NCI-H446 treated with DMSO at 0.1 percent for 48 hours (cell line): ENCODE measurements at places on chromosomes 16 and 17.

- no peak for DNase-seq
These were observed 5.1 kb downstream of the PHAF1 start for GRCh38 chr16:67114793-67115192.

GRCh38 chr17:57379895-57380434 lies 123.6 kb downstream of the MSI2 start:
- DNase-seq: no peak

DNA sequence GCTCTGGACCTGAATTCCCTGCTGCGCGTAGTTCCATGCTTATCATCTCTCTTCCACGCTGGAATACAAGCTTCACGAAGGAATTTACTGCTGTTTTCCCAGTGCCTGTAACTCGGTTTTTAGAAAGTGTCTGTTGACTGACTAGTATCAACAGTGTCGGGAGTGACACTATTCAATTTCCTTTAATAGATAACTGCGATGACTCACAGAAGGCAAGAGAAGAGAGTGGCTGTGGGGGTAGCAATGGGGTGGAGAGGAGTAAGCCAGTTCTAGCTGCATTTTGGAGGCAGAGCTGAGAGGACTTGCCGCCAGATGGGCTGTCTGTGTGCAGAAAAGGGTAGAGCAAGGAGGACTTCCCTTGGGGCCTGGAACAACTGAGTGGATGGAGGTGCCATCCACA lies 25.2 kb downstream of the B4GALNT2 start:
- no peak for DNase-seq

- no peak for DNase-seq
These were observed 177.0 kb downstream of the RGS9 start for GRCh38 chr17:65314212-65314611.

- no peak for DNase-seq
These were observed 80.2 kb upstream of the SMURF2 start for GRCh38 chr17:64742326-64742725.

GRCh38 chr16:81873843-81874752 lies 95.0 kb downstream of the PLCG2 start:
- no peak for DNase-seq

GRCh38 chr16:19874851-19875546 lies 9.6 kb downstream of the GPRC5B start:
- DNase-seq: no peak

GRCh38 chr16:23357761-23358290 lies 55.7 kb downstream of the SCNN1B start:
- peak; percentile 17 for DNase-seq

DNA sequence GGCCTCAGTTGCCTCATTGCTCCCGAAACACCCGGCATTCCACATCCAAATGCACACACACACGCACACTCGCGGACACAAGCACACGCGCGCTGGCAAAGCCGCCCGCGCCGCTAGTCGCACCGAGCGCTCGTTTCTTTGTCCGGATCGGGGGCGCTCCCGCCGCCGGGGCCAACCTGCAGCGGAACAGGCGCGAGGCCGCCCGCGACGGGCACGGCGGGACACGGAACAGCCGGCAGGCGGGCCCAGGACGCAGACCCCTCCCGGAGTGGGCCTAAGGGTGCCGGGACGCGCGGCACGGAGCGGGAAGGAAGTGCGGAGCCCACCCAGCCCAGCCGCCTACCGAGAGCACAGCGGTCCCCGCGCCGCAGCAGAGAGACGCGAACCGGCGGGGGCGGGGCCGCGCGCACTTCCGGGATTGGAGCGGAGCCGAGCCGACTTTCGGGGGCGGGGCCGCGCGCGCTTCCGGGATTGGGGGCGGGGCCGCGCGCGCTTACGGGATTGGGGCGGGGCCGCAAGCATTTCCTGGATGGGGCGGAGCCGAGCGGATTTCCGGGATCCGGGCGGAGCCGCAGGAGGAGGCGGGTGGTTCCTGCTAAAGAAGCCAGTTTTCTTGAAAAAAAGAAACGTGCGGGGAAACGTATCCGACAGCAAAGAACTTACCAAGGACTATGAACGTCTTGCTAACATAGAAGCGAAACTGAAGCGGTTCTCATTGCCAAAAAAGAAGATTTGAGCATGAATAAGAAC lies at the start of gene CYBC1:
Gene CYBC1 (minus strand): TSS at position 396 of the 750 bp plus-strand sequence. CDS start 1,498 bp downstream, outside the sequence.
- peak; percentile 83 for DNase-seq

DNA sequence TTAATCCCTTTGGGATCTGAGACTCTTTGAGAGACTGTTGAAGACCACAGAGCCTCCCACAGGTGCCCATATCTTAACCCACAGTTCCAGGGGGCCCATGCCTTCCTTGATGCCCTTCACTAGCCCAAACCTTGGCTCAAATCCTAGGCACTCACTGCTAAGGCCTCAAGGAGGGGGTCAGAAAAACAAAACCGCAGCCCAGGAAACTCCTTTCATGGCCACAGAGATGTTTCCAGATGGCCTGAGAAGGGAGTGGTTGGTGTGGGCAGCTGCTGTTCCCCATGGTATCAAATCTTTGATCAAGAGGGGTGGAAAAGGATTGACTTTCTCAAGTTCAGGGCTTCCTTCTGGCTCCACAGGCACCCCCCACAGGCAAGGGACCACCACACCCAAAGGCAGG lies 44.7 kb downstream of the CDH1 start:
- no peak for DNase-seq

DNA sequence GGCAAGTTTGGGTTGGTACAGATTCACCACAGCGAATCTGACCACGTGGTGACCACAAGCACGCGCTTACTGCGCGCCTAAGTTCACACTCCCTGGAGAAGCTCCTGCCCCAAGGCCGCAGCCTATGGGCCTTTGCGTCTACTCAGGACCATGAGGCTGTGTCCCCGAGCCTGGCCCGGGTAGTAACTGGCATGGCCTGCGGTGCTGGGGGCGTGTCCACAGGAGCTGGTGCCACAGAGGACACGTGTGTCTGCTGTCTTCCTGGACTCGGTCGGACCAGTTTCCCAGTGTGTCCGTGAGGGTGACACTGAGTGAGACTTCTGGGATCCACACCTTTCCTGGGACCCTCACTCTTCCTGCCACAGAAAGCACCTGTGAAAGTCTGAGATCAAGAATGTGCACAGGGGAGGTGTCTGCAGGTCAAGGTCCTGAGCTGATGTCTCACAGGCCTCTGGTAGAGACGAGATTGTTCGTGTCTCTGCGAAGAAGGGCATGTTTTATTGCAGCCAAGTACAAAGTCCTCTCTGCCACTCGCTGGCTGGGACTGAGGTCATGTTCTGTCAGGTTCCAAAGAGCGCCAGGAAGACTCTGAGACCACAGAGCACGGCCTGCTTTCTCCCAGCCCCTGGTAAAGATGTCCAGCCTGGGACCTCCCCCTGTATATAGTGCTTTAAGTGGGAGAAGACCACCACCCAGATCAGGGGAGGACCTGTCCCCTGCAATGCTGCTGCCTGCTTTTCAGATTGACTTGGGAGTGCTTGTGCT lies 25.2 kb upstream of the CAPN15 start:
- DNase-seq: no peak

GRCh38 chr16:3004781-3005284 lies 7.9 kb upstream of the CLDN9 start:
- no peak for DNase-seq

DNA sequence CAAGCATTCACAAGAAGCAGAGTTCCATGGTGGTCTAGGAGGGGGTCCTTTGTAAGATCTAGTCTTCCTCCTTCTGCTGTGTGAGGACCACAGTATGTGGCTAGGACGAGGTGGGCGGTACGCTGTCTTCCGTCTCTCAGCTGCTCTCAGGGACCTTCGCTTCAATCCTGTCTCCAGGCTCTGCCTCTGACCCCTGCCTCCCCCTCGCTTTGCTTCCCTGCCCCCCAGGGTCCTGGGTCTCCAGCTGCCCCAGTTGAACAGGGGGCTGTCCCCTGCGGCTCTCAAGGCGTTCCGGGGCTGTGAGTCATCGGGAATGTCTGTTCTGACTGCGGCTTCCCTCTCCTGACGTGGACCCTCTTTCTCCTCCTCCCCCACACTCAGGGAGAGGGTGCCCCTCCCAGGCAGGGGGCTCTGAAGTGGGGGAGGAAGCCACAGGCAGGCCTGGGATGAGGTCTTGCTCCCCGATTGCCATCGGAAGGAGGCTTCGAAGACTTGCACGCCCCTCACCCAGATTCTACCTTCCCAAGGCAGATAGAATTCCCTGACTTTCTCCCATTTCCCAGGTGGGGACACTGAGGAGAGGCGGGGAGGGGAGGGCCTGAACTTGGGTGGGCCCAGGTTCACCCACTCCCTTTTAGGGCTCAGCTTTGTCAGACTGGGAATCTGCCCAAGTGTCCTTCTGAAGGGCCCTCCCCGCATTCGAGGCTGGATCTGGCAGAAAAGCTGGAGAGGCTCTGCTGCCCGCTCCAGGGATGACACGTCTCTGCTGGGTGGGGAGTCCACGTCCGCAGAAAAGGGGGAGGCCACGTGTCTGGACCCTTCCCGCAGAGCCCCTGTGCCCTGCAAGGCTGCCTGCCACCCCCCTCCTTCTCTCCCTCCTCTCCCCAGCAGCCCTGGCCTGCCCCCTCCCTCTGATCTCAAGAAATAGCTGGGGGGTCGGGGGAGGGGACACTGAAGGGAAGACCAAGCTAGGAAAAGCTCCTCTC lies 9.1 kb upstream of the COL1A1 start:
- DNase-seq: no peak

- DNase-seq: no peak
These were observed 278.8 kb downstream of the HS3ST3B1 start for GRCh38 chr17:14579716-14580115.

DNA sequence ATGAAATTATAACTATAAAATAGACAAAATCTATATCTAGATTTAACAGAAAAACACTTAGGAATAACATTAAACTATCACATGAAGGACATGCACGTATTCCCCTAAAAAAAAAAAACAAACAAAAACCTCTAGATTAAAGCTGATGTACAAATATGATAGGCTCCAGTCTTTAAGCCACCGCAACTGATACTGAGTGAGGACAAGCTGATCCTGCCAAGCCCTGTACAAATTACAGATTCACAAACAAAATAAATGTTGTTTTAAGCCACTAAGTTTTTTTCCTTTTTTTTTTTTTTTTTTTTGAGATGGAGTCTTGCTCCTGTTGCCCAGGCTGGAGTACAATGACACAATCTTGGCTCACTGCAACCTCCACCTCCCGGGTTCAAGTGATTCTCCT lies 35.3 kb downstream of the SMURF2 start:
- no peak for DNase-seq

DNA sequence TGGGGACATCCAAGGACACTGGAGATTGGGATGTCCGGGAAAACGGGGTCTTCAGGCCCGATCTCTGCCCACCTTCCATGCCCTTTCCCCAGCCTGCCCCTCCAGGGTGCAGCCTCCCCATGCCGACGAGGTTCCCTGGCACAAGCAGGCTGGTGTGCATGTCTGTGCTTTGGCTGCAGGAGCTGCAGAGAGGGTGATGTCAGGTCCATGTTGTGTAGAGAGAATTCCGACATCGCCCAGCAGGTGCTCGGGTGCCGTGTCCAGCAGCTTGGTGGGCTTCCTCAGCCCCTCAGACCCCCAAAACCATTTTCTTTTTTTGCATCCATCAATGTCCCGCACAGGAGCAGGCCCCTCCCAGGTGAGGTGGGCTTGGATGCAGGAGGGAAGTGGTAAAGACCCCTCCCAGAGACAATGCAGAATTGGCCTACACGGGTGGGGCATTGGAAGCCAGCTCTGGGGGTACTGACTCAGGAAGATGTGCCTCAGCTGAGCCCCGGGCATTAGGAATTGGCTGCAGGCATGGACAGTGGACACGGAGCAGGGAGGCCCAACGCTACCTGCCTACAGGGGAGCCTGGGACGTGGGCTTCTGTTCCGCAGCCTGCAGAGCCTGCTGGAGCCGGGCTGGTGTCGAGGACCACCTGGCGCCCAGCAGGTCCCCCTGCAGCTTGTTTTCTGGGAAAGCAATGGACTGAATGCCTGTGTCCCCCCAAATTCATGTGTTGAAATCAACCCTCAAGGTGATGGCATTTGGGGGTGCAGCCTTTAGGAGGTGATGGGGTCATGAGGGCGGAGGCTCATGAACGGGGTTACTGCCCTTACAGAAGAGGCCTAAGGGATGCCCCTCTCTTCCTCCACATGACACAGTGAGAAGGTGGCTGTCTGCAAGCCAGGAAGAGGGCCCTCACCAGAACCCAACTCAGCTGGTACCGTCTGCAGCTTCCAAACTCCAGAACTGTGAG lies 97.5 kb downstream of the METRNL start:
- DNase-seq: no peak

DNA sequence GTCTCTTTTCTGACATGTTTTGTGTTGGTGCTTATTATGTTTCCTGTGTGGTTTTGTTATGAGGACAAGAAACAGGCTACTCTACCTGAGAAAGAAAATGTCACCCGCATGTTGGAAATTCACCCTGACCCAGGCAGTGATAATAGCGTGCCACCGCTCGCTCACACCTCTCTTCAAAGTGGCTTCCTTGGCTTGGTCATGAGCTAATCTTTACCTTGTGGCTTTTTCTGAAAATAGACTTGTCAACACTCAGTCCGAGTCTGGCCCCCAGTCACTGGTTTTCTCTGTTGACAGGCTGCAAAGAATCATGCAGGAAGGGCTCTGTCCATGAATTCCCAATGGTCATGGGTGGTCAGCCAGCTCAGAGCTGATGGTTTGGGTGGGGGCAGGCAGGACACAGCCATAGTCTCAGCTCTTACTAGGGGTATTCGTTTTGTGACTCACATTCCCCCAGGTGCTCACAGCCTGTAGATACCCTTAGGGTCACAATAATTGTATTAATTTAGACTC lies 121.3 kb upstream of the CACNG5 start:
- DNase-seq: no peak

- DNase-seq: no peak
These were observed 43.1 kb upstream of the AMZ2 start for GRCh38 chr17:68204736-68205135.

DNA sequence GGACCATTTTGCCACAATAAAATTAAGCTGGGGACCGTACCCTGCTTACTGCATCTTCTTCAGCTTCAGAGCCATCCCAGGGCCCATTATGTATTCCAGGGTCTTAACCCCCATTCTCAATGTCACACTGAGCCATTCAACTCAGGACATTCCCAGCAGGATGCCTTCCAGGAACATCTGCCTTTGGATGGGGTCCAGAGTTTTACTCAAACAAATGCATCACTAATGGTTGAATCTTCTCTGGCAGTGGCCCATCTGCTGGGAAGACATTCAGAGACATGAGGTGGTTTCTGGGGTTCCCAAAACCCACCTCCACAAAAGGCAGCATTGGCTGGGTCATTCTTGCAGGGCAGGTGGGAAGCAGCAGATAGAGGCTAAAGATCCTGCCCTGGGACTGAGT lies 3.4 kb upstream of the SEC14L5 start:
- DNase-seq: peak; percentile 22

DNA sequence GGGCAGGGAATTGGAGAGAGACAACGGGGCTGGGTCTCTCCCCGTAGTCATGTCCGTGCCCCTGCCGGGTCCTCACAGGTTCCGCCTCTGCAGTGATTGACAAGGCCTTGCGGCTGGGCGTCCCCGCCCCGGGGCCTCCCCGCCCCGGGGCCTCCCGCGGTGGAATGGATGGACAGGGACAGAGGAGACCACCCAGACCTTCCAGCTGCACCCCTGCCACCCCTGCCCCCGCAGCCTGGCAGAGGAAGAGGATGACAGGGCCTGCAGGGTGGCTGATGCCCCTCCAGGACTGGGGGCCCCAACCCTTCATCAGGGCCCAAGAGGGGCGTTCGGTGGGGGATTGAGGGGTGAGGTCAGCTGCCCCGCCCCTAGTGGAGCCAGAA lies 216.4 kb upstream of the CIBAR2 start:
- no peak for DNase-seq

GRCh38 chr17:40168262-40168832 lies 8.9 kb upstream of the RAPGEFL1 start:
- DNase-seq: peak; percentile 10

- no peak for DNase-seq
These were observed 1.1 kb downstream of the DNASE1 start for GRCh38 chr16:3655396-3656159.

- DNase-seq: no peak
These were observed 8.0 kb downstream of the STAT5B start for GRCh38 chr17:42268236-42268635.

- no peak for DNase-seq
These were observed at the start of gene TOX3 for GRCh38 chr16:52547004-52547833. Gene TOX3, minus strand, starts transcription at chr16:52547143. Its CDS starts 420 bp downstream, at chr16:52546723.
